Endothelial cell (in vitro differentiated cells): ENCODE measurements at places on chromosomes 2 and 18. TPM values are rescaled to one million over a fixed set of nuclear protein-coding genes. Genes with fewer than 3 reads are reported as not detected.
A peak's percentile ranks its signal among the peaks of the same experiment; 100 is the strongest.

DNA sequence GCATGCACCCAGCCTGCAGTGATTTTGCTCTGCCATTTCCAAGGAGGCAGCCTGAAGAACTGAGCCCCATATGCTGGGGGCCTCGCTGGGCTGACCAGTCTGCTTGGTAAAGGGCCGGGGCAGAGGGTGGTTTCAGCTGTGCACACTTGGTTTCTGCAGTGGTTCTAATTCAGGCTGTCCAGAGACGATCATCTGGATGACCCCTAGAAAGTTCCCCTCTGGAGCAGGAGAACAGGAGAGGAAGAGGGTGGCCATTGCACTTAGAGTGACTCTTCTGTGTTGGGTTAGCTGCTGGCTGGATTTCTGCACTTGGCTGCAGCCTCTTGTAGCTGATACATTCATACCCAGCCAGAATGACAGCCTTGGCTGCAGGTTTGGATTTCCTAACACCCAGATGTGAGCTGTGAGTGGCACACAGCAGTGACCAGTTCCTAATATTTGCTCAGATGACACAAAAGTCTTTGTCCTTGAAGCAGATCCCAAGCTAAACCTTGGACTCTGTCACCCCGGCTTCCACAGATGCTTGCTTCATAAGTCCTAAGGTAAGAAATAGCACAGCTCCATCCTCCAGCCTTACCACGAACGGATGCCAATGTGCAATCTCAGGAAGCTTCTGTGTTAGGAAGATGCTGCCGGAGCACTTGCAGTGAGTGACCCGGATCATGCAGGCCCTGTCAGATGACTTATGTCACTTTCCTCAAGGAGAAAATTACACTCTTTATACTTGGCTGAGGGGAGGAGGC is 105.6 kb downstream of the HNRNPLL start:
- no peak for DNase-seq

DNA sequence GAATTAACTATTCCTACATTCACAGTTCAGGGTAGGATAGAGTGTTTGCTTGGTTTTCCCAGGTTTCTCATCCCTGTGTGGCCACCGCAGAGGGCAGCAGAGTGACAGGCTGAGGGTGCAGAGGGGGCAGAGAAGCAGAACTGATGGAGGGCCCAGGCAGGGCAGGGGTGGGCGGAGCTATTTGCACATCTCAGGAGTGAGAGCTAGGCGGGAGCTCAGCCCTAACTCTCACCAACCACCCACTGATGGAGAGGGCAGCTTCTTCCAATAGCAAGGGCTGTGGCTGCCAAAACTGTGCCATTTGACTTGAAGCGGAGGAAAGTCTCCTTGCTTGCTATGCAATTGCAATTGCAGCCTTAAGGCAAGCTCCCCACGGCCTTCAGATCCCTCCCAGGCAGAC is 12.0 kb upstream of the DARS1 start:
- peak; percentile 53 for DNase-seq

- DNase-seq = no peak
Measured at GRCh38 chr2:166351319-166351718, 24.4 kb downstream of the SCN9A start.

DNA sequence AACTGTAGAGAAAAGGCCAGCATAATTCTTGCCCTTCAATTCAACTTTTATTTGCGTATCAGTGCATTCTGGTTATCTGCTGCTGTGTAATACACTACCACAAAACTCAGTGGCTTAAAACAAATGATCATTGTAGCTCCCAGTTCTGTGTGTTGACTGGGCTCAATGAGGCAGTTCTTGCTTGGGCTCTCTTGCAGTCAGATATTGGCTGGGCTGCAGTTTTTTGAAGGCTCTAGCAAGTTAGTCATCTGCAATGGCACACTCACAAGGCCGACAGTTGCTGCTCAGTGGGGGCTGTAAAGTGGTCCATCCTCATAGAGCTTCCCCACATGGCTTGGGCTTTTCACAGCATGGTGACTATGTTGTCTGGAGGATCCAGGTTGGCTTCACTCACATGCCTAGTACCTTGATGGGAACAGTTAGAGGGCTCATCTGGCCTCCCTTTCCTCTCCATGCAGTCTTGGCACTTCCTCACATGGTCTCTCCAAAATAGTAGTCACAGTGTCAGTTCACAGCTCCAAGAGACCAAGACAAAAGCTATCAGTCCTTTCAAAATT is 110.6 kb upstream of the TNP1 start:
- DNase-seq = no peak

TEKT4 gene
- not detected for total RNA-seq

EVA1A gene
- 19.9 TPM for total RNA-seq

- DNase-seq = no peak
Measured at GRCh38 chr2:104406261-104406726, 447.6 kb upstream of the POU3F3 start.

- DNase-seq = no peak
Measured at GRCh38 chr2:100886085-100886484, 66.1 kb downstream of the NPAS2 start.

GRCh38 chr2:194100201-194100600 is 1556.8 kb upstream of the SLC39A10 start:
- DNase-seq = no peak

- no peak for DNase-seq
Measured at GRCh38 chr2:47195148-47195547, 40.0 kb upstream of the STPG4 start.

CIB4 gene
- total RNA-seq = not detected

- no peak for DNase-seq
Measured at GRCh38 chr2:200673191-200673590, 87.4 kb downstream of the AOX1 start.

UPP2 gene
- not detected for total RNA-seq

- no peak for DNase-seq
Measured at GRCh38 chr18:78965260-78965659, 14.4 kb upstream of the SALL3 start.

DNA sequence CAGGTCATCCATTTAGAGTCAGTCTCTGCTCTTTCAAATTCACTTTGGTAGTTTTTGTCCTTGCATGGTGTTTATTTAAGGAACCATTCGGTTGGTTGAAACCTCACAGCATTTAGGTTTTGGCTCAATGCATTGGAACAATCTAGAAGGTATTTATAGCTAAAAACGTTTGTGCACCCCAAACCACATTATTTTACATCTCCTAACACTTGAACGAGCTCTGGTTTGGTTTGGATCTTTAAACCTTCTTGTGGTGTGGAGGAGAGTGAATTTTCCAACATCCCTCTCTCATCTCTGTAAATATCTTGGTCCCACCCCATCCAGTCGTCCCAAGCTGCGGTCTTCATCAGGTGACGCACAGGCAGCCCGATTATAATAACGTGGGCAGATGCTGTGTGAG is 287.9 kb downstream of the LPIN1 start:
- no peak for DNase-seq

WDCP gene
- 13.4 TPM for total RNA-seq

GRCh38 chr18:47628893-47629292 is 301.6 kb downstream of the SMAD2 start:
- DNase-seq = no peak

DNA sequence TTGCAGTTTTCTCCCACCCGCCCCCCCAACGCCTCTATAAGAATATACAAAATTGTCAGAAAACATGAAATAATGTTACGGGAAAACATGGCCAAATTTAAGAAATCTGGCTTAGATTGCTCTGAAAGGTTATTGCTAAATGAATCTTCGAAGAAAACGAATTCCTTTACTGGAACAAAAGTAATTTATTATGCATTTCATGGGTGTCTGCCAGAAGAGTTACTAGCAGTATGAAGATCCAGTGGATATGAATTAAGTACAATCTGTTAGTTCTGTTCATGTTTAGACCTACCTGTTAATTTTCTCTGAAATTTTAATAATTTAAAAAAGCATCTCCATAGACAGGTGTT is 21.9 kb downstream of the GATA6 start:
- no peak for DNase-seq

- no peak for DNase-seq
Measured at GRCh38 chr2:217853961-217854360, 148.8 kb downstream of the TNS1 start.

DNA sequence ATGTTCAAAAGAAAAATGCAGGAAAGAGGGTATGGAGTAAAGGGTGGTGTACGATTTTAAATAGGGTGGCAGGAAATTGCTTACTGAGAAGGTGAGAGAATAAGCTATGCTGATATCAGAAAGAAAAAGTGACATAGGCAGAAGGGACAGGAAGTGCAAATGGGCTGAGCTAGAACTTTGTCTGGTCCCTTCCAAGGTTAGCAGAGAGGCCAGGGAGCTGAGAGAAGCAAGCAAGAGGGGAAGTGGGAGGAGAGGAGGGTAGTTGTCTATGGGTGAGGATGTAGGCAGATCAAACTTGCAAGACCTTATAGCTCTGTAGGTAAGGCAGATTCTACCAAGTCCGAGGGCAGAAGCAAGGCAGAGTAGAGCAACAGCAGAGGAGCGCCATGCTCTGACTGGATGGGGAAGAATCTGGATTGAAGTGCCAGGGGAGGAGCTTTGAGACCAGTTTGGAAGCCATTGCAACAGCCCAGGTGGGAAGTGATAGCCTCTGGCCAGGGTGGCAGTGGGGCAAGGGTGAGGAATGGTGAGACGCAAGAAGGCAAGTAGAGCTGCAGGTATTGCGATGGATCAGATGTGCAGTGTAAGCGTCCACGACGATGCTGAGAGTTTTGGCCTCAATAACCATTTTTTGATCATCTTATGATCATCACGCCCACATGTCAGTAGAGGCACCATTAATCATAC is 134.4 kb upstream of the APCDD1 start:
- DNase-seq = no peak

DNA sequence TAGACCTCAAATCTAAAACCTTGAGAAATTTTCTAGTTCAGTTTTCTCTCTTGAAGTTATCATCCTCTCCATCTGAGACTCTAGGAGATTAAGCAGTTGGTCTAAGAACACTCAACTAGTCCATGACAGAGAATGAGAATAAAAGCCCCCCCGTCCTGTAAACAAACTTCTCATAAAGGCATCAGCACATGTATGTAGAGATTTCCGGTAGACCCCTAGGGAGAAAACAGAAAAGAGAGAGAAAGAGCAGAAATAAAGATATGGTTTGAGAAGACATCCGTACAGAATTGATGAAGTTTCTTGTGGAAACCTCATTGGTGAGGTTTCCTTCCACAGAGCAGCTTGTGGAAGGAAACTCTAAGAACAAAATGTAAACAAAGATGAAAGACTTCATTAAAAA is 3.2 kb upstream of the GPR155 start:
- no peak for DNase-seq

GRCh38 chr2:104976603-104977120 is 61.2 kb upstream of the MRPS9 start:
- peak; percentile 50 for DNase-seq

LCT gene
- total RNA-seq = 0.13 TPM

GRCh38 chr2:42801381-42801780 is 9.0 kb upstream of the HAAO start:
- DNase-seq = no peak

ZNF804A gene
- total RNA-seq = 2.2 TPM

DNA sequence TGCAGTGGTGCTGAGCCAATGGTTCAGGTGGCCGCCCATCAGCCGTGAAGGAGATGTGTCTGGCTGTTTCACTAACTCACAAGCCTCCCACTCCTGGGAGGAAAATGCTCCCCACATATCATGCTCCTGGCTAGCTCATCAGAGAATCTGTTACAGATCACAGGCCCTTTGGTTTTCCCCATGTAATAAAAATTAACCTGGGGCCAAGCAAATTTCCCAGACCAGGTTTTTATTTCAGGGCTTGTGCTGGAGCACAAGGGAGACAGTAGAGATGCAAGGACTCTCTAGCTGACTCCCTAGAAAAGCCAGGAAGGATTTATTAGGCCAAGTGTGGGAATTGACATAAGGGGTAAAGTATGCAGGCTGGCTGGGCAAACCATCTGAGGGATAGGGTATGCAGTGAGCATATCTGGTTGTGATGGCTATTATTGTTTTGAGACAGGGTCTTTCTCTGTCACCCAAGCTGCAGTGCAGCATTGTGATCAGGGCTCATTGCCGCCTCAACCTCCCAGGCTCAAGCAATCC is 40.6 kb upstream of the CCBE1 start:
- no peak for DNase-seq

DNA sequence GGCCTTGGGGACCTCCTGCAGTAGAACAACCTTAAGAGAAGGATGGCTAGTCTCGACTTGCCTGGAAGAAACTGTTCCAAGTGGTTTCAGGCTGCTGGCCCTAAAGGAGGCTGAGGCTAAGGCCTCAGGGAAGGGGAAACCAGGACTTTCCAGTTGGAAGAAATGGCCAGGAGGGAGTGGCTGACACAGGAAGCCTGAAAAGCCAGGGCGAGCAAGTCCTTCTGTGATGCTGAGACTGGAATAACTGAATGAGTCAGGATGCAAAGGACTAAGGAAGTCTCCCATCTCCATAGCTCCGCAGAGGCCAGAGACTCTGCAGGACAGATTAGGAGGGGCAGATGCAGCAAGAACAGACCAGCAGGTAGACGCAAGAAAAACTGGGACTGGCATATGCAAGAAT is 7.4 kb downstream of the HTRA2 start:
- no peak for DNase-seq

GRCh38 chr2:64363848-64364247 is 90.1 kb upstream of the LGALSL start:
- no peak for DNase-seq

GRCh38 chr18:57218281-57218680 is 71.4 kb downstream of the BOD1L2 start:
- no peak for DNase-seq

GPBAR1 gene
- 0.77 TPM for total RNA-seq

DNA sequence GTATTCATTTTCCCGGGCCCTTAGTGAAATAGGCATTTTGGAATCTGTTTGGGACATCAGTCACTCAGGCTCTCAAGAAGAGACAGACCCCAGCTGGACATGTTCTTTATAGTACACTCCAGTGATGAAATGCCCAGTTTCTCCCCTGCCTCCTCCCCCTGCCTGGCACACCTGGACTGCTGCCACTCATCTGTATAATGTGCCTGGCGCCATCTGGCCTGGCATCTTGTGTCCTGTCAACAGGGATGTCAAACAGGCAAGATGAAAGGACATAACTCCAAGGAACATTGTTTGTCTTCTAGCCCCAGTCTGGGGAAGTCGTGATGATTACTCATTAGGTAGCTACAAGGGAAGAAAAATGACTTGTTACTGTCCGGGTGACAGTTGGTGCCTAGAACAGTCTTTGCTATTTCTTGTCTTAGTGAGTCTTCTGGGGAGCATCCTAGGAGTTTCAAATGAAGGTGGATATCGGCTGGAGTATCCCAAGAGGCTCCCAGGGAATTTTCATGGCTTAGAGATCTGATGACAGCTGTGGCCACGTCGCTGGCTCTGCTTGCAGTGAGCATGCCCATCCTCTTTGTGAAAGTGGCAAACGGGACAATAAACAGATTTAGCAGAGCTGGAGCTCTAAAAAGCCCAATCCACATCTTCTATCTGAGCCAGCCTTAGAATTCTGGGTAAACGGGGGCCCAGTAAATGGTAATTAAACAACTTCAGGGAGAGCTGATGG is 153.6 kb downstream of the ALK start:
- DNase-seq = no peak

ALPG gene
- not detected for total RNA-seq
